NCI-H1694 (cell line): ENCODE measurements at places on chromosomes 11 and 22.

- DNase-seq: peak; percentile 37
These were observed 108.3 kb downstream of the PTPRJ start for GRCh38 chr11:48088682-48089050.

GRCh38 chr11:102573851-102574250 is 43.3 kb upstream of the MMP7 start:
- DNase-seq: no peak

DNA sequence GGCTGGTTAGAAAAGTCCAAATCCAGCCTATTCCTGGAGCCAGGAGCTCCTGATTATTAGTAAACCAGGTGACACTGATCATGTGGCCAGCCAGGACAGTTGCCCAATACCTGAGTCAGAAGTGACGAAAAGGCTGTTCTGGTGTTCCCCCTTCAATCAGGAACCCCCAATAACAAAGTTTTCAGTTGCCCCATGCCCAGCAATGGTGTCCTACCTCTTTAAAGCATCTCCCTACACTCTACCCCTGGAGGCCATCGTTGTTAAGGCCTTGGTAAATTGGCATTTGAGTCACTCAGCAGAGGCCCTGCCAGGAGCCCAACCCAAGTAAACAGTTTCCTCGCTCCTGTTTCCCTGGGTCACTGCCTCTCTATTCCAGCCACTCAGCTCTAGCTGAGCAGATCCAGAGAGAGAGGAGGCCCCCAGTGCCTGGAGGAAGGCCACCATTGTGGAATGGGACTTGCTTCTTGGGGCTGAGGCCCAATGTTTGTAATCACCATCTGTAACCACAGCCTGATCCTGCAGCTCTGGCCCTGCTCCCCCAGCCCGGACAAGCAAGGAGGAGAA is 25.0 kb downstream of the ARHGAP1 start:
- DNase-seq: no peak

- DNase-seq: no peak
These were observed 1.7 kb upstream of the RHOD start for GRCh38 chr11:67054836-67055523.

DNA sequence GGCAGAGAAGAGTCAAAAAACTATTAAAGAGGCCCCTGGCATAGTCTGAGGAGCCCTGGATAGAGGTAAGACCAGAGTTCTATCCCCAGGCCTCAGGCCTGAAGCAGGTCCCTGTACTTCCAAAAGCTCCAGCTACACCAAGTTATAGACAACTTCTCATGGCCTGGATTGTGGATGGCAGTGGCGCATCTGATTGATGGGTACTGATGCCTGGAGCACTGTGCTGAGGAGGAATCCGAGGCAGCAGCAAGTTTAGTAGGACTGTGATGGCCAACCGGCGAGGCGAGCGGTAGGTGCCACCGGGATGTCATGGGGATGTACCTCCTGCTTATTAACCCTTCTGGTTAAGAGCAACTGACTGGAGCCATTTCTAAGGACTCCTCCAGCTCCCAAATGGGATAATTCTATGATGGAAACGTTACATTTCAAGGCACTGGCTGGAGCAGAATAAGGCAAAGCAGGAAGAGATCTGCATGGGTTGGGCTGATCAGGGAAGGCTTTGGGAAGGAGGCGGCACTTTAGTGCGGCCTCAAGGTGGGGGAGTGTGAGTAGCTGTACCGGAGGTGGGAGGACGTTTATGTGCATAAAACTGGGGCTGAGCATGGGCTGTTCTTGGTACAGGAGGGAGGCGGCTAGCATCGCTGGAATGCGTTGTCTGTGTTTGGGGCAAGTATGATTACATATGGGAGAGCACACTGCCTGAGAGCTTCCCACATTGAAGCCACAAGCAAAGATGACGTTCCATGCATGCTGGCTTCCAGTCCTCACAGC is 24.2 kb upstream of the JAM3 start:
- DNase-seq: no peak
